ENCODE measurements at places on chromosomes 4 and X. TPM values are rescaled to one million over a fixed set of nuclear protein-coding genes. Genes with fewer than 3 reads are reported as not detected.

GRCh38 chrX:1601768-1602085 is 10.3 kb downstream of the AKAP17A start:
- DNase-seq: no peak

DNA sequence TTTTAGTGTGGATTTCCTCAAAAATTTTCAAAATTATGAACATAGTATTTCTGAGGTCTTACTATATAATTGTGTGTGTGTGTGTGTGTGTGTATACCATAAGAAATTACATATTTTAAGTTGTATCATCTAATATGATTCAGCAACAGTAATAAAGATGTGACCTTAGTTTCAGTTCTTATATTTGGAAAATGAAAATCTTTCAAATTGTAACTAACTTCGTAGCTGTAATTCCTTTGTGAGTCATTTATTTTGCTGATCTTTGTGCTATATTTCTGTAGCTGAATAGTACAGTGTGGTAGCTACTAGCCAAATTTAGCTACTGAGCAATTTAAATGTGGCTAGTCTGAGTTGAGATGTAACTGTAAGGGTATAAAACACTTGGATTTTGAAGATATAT is 116.4 kb downstream of the RAP1GDS1 start:
- DNase-seq: no peak

PAGE4 gene
- total RNA-seq: not detected

DNA sequence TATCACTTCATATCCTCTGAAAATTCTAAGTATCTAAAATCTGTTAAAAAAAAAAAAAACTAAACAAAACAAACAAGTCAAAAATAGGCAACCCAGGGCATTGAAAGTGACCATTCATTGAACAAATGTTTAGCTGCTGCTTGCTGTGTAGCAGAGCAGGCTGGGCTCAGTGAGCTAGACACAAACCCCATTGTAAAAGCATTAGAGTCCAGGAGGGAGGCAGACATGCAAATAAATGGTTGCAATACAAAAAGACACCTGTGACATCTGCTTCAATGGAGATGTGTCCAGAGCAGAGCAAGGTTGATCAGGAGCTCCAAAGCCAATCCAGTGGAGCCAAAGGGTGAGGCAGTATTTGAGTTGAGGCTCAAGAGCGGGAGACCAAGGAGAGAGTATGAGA is 267.3 kb upstream of the GATB start:
- no peak for DNase-seq

FRMPD3 gene
- total RNA-seq: not detected

STPG2 gene
- not detected for total RNA-seq

TDO2 gene
- not detected for total RNA-seq

GRCh38 chrX:111354496-111354895 is 57.5 kb downstream of the DCX start:
- no peak for DNase-seq

GRCh38 chr4:109913596-109914241 is 1.0 kb downstream of the EGF start:
- no peak for DNase-seq

C4orf54 gene
- total RNA-seq: not detected

DCHS2 gene
- total RNA-seq: 0.07 TPM

TEX13C gene
- total RNA-seq: not detected

Measured in MG63 (cell line).